Astrocyte (in vitro differentiated cells and primary cell): ENCODE measurements at places on chromosomes 12 and 14. TPM values are rescaled to one million over a fixed set of nuclear protein-coding genes. Genes with fewer than 3 reads are reported as not detected.

STRN3 gene
- 46.6 and 48.4 TPM in 2 replicates for total RNA-seq

RNF41 gene
- total RNA-seq = 85.8 and 85.9 TPM in 2 replicates

HCAR2 gene
- not detected in 2 replicates for total RNA-seq

GDF3 gene
- not detected in 2 replicates for total RNA-seq

- H3K36me3 ChIP-seq = no peaks in the 10 kb centered on the region
- no peak overlapping the region for H3K4me3 ChIP-seq
- no peak overlapping the region for H3K27ac ChIP-seq
- no peaks in the 10 kb centered on the region for H3K4me1 ChIP-seq
- H3K27me3 ChIP-seq = no peaks in the 10 kb centered on the region
Observed at GRCh38 chr12:91958816-91959215, 186.8 kb downstream of the BTG1 start.

DNA sequence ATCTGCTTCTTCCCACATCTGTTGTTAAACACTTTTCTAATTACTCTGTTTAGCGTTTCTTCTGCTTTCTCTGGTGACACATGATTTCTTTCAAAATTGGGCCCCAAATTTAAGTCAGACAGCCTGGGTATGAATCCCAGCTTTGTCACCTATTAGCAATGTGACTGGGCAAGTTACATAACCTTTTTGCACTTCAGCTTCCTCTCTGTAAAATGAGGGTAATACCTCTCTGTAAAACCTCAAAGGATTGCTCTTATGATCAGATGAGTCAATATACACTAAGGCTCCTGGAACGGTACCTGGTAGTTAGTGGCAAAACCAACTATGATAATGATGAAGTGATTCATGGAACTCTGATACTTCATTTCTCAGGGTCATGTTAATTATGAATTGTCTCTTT lies 33.0 kb downstream of the E2F7 start:
- peak overlapping the region; percentile 94 for H3K27ac ChIP-seq
- peaks cover 57% of the 10 kb centered on the region for H3K36me3 ChIP-seq
- peak; percentile 85 for DNase-seq
- H3K4me3 ChIP-seq = no peak overlapping the region
- peaks cover 14% of the 10 kb centered on the region for H3K4me1 ChIP-seq

DNA sequence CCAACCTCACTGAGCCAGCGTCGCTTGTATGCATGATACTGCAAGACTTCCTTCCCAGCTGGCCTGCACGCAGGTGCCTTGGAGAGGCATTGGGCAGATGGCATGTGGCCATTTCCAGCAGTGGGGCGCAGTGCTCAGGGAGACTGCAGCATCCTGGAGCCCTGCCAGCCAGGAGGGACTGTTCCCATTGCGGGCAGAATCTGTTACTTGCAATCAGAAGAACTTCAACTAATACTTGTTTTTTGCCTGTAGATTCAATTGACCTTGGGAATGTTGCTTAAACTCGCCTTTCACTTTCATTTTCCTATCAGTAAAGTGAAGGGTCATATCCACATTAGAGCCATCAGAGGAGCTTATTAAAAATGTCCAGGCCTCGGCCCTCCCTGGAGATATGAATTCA lies 29.8 kb downstream of the ANKRD9 start:
- no peak for DNase-seq
- H3K4me3 ChIP-seq = no peak overlapping the region
- peaks cover 3% of the 10 kb centered on the region for H3K4me1 ChIP-seq
- no peaks in the 10 kb centered on the region for H3K36me3 ChIP-seq
- H3K27me3 ChIP-seq = no peaks in the 10 kb centered on the region
- H3K27ac ChIP-seq = no peak overlapping the region

DNA sequence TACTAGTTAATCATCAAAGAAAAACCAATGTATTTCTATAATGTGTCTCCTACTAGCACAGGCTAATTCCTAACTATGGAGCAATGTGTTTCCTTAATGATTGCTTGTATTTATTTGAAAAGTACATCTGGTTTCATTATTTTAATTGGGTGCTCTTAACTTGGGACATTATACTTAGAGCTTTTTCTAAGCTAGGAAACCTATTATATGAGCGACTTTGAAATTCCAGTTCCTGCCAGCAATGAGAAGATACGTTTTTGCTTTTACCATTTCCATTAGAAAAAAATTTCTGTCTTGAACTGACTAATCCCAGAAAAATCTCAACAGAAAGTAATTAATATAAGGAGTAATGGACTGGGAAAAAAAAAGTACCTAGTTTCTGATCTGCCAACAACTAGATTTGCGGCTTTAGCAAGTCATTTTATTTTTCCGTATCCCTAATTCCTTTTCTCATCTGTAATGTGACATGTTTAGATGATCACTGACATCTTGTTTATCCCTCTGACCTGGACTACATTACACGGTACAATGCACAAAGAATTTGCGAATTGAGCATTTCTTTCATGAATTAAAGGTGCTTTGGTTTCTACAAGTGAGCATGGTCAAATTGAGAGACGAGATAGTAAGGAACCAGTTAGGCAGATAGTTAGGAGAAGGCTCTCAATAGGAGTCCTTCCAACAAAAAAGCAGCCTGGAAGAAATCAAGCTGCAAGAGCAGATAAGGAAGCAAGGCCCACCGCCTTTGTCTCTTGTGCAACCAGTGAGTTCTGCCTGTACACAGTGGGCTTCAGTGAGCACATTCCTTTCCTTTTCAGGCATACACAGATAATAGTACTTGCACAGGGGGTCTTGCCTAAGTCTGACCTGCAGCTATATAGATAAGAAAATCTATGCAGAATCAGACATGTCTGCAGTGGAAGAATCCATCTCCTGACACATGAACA lies 1765.0 kb upstream of the FLRT2 start:
- H3K36me3 ChIP-seq = no peaks in the 10 kb centered on the region
- DNase-seq = no peak
- H3K4me1 ChIP-seq = no peaks in the 10 kb centered on the region
- no peaks in the 10 kb centered on the region for H3K27me3 ChIP-seq
- H3K4me3 ChIP-seq = no peak overlapping the region
